SJSA1 (cell line): ENCODE measurements at places on chromosomes 5 and 9. TPM values are rescaled to one million over a fixed set of nuclear protein-coding genes. Genes with fewer than 3 reads are reported as not detected.
A peak's percentile ranks its signal among the peaks of the same experiment; 100 is the strongest.

GRCh38 chr9:73575101-73576060 is 423.7 kb downstream of the ANXA1 start:
- DNase-seq, result no peak
- no peaks in the 10 kb centered on the region for H3K36me3 ChIP-seq
- H3K4me1 ChIP-seq, result no peaks in the 10 kb centered on the region
- H3K27me3 ChIP-seq, result 0 out of 2 replicates have a peak, but pooled peaks cover 2% of the 10 kb centered on the region
- no peak overlapping the region for H3K4me3 ChIP-seq
- H3K27ac ChIP-seq, result no peak overlapping the region

DNA sequence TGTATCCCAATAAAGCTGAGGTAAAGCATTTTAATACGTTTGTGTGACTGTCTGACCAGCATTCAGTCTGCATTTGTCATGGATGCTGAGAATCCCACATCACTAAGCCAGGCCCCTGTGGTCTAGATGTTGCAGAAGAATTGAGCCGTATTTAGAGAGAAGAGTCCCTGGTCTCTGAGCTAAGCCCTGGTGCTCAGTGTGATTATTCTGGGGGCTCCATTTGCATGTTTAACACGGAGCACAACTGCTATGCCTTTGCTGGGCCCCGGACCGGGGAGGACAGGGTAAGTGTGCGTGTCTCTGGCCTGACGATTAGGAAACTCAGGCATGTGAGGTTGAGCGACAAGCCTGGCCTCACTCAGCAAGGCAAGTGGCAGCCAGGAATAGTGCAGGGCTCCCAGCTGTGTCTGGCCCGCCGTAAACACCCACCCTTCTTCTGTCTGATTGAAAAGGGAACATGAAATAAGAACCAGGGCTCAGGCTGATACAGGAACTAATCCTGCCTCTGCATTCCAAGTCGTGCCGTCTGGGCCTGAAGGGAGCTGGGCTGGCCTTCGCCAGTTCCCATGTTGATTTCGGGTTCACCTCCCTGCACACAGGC is 22.3 kb downstream of the FAM78A start:
- no peak for DNase-seq
- H3K4me3 ChIP-seq, result no peak overlapping the region
- H3K27me3 ChIP-seq, result no peaks in the 10 kb centered on the region
- no peaks in the 10 kb centered on the region for H3K36me3 ChIP-seq

DNA sequence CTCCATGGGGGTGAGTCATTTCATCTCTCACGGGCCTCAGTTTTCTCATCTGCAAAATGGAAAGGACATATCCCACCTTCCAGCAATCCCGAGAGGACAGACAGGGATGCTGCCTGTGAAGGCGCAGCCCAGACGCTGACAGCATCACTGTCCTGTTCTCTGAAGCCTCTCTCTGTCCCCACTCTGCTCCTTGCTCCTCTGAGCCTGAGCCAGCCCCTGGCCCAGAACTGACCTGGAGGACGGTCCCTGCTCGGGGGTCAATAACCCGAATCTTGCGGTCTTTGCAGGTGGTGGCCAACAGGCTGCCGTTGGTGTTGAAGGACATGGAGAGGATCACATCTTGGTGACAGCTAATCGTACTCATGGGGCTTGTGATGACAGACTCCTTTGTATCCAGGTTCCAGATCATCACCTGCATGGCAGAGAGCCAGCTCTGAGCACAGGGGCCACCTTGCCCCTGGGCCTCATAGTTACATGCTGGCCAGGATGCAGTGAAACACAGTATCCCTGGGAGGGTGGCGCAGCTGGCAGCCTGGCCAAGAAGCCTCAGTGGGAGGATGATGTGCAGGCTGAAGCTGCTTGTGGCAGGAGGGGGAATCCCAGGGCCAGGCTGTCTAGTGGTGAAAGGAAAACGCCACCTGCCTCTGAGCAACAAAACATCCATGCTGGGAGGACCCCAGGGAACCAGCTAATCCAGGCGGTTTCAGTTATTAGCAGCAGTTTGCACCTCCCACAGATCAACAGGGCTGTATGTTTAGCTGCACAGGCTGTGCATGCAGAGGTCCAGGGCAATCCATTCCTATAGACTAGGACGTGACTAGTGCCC is 14.0 kb upstream of the TRIM14 start:
- no peak for DNase-seq
- H3K4me3 ChIP-seq, result no peak overlapping the region
- H3K27ac ChIP-seq, result no peak overlapping the region
- H3K36me3 ChIP-seq, result no peaks in the 10 kb centered on the region

GRCh38 chr5:132483101-132483500 is 7.5 kb downstream of the IRF1 start:
- no peak overlapping the region for H3K27ac ChIP-seq
- H3K4me3 ChIP-seq, result no peak overlapping the region
- peaks cover under 1% of the 10 kb centered on the region; the same call in 1 of the 2 replicates for H3K4me1 ChIP-seq
- no peak for DNase-seq
- H3K36me3 ChIP-seq, result peaks cover 70% of the 10 kb centered on the region
- H3K27me3 ChIP-seq, result no peaks in the 10 kb centered on the region

- no peaks in the 10 kb centered on the region for H3K36me3 ChIP-seq
- H3K4me3 ChIP-seq, result no peak overlapping the region
- H3K27me3 ChIP-seq, result no peaks in the 10 kb centered on the region
- H3K27ac ChIP-seq, result no peak overlapping the region
- peak; percentile 59 for DNase-seq
Observed at GRCh38 chr5:150774145-150774544, 4.4 kb upstream of the SMIM3 start.

DNA sequence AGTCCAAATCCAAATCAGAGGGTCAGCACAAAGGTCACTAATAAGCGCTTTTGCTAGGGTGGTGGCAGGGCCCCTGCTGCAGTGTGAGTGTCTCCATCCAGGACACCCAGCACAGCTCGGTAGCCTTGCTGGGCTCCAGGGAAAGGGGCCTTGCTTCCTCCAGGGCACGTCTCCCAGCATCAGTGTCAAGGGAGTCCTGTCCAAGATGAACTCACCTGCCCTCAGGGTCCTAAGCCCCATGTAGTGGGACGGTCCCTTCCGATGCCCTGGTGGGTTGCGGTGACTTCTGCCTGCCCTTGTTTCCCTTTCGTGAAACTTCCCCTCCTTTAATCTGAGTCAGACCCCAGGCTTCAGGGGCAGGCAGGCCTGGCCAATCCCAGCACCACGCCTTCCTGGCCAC is 101.7 kb downstream of the ZNF354C start:
- H3K27ac ChIP-seq, result no peak overlapping the region
- DNase-seq, result no peak
- H3K4me1 ChIP-seq, result no peaks in the 10 kb centered on the region
- no peaks in the 10 kb centered on the region for H3K27me3 ChIP-seq

DNA sequence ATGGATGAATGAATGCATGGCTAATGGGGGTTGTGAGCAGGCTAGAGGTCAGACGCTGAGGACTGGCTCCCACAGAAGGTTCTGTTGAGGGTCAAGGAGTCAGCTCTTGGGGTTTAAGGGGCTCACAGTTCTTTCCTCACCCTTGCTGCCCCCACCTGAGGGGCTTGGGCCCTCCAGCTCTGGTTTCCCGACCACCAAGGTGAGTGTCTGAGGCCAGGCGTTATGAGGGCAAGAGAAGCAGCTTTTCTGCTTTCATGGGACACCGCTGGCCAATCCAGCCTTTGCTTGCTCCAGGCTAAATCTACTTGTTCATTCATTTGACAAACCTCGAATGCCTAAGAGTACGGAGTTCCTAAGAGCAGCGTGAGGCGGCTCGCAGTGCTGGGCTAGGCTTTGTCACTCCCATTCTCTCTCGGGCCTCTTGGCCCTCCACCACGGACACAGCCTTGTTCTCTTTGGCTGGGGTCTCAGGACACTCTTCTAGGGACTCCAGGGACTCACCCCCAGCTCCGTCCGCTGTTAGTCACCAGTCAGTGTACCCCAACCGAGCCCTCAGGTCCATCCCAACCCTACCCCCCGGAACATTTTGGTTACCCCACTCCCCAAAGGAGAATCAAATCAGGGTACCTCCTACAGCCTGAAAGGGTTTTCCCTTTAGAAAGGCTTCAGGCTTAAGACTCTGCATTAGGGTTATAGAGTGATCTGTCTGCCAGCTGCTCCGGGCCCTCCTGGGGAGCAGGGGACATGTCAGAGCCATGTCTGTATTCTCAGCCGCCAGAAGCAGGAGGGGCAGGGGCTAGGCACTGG is 210.1 kb upstream of the MVB12B start:
- no peaks in the 10 kb centered on the region for H3K4me1 ChIP-seq
- H3K36me3 ChIP-seq, result no peaks in the 10 kb centered on the region
- H3K4me3 ChIP-seq, result no peak overlapping the region
- H3K27ac ChIP-seq, result no peak overlapping the region
- peaks cover 14% of the 10 kb centered on the region for H3K27me3 ChIP-seq
- DNase-seq, result no peak

GRCh38 chr9:111897601-111898137 is 1.1 kb downstream of the UGCG start:
- peaks cover 50% of the 10 kb centered on the region for H3K4me1 ChIP-seq
- peak overlapping the region; percentile 98 for H3K4me3 ChIP-seq
- H3K36me3 ChIP-seq, result peaks cover 14% of the 10 kb centered on the region
- H3K27ac ChIP-seq, result peak overlapping the region; percentile 73
- no peaks in the 10 kb centered on the region for H3K27me3 ChIP-seq

- no peak for DNase-seq
- peaks cover 61% of the 10 kb centered on the region for H3K36me3 ChIP-seq
- H3K27ac ChIP-seq, result peak overlapping the region; percentile 54
- no peaks in the 10 kb centered on the region for H3K27me3 ChIP-seq
- peak overlapping the region; percentile 51 for H3K4me3 ChIP-seq
- peaks cover 12% of the 10 kb centered on the region for H3K4me1 ChIP-seq
Observed at GRCh38 chr9:101397746-101398067, 711 bp downstream of the MRPL50 start.

- no peak overlapping the region for H3K4me3 ChIP-seq
- no peak for DNase-seq
- H3K27ac ChIP-seq, result no peak overlapping the region
- no peaks in the 10 kb centered on the region for H3K27me3 ChIP-seq
- no peaks in the 10 kb centered on the region for H3K36me3 ChIP-seq
- H3K4me1 ChIP-seq, result no peaks in the 10 kb centered on the region
Observed at GRCh38 chr9:134885679-134886412, 5.2 kb downstream of the FCN2 start.

DNA sequence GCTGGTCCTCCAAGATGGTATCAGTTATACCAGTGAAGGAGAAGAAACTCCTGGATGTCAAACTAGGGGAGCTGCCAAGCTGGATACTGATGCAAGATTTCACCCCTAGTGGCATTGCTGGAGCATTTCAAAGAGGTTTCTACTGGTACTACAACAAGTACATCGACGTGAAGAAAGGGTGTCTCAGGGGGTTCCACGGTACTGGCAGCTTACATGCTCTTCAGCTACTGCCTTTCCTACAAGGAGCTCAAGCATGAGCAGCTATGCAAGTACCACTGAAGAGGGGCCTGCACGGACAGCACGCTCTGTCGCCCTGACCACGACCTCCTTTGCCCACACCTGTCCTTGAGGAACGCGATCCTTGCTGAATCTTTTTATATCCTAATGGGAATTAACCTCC is 19.5 kb downstream of the ACTL7B start:
- 0 out of 2 replicates have a peak, but pooled peaks cover 3% of the 10 kb centered on the region for H3K27me3 ChIP-seq
- no peaks in the 10 kb centered on the region for H3K36me3 ChIP-seq
- H3K27ac ChIP-seq, result no peak overlapping the region
- H3K4me1 ChIP-seq, result no peaks in the 10 kb centered on the region
- no peak for DNase-seq
- no peak overlapping the region for H3K4me3 ChIP-seq

GRCh38 chr9:133527444-133527920 is 2.7 kb upstream of the MYMK start:
- H3K27ac ChIP-seq, result no peak overlapping the region
- no peaks in the 10 kb centered on the region for H3K36me3 ChIP-seq
- peaks cover 27% of the 10 kb centered on the region for H3K27me3 ChIP-seq
- no peak for DNase-seq
- H3K4me1 ChIP-seq, result no peaks in the 10 kb centered on the region

- no peak overlapping the region for H3K4me3 ChIP-seq
- H3K27ac ChIP-seq, result no peak overlapping the region
- no peaks in the 10 kb centered on the region for H3K27me3 ChIP-seq
- DNase-seq, result no peak
- no peaks in the 10 kb centered on the region for H3K36me3 ChIP-seq
Observed at GRCh38 chr9:38344566-38345324, 47.8 kb upstream of the ALDH1B1 start.

- peaks cover 31% of the 10 kb centered on the region for H3K4me1 ChIP-seq
- no peak for DNase-seq
- peaks cover 24% of the 10 kb centered on the region for H3K27me3 ChIP-seq
- H3K36me3 ChIP-seq, result no peaks in the 10 kb centered on the region
- H3K27ac ChIP-seq, result no peak overlapping the region
Observed at GRCh38 chr9:130934702-130935647, 4.1 kb downstream of the FIBCD1 start.

DNA sequence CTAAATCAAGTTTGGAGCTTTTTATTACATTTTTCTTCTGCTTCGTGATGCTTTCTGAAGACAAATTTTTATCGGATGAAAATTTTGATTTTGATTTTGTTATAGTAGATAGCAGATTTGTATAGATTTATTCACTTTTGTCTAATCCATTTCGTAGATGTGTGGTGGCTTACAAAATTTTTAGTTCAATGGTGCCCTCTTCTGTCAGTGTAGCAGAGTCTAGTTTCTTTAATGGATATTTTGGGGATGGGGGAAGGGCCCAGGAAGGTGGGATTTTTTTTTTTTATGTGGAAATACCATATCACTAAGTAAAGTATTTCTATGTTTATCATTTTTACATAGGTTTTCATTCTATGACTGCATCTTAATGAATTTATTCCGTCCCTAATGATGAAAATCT is 259.9 kb upstream of the TARS1 start:
- H3K27ac ChIP-seq, result no peak overlapping the region
- no peaks in the 10 kb centered on the region for H3K4me1 ChIP-seq
- H3K4me3 ChIP-seq, result no peak overlapping the region
- H3K36me3 ChIP-seq, result no peaks in the 10 kb centered on the region
- DNase-seq, result peak; percentile 31
- no peaks in the 10 kb centered on the region for H3K27me3 ChIP-seq

CYLC2 gene
- not detected in 2 replicates for total RNA-seq

C9orf153 gene
- 0.39 TPM in 1 of 2 replicates, not detected in the other for total RNA-seq

GNA14 gene
- total RNA-seq, result 0.45 TPM in 1 of 2 replicates, not detected in the other

MLLT3 gene
- 9.4 and 13.9 TPM in 2 replicates for total RNA-seq

MBLAC2 gene
- 3.1 and 3.3 TPM in 2 replicates for total RNA-seq

GPR21 gene
- not detected in 2 replicates for total RNA-seq

LRRC19 gene
- not detected in 2 replicates for total RNA-seq

CRHBP gene
- total RNA-seq, result 0.11 TPM in 1 of 2 replicates, not detected in the other

UNC5A gene
- not detected in 2 replicates for total RNA-seq

CTNND2 gene
- total RNA-seq, result 0.03 TPM in 1 of 2 replicates, not detected in the other

CDKN2A gene
- total RNA-seq, result 198 and 290 TPM in 2 replicates

OR13C3 gene
- not detected in 2 replicates for total RNA-seq
